ENCODE measurements at places on chromosomes 7 and 10. TPM values are rescaled to one million over a fixed set of nuclear protein-coding genes. Genes with fewer than 3 reads are reported as not detected.

- DNase-seq, result no peak
These were observed 91.4 kb downstream of the ZFAND4 start for GRCh38 chr10:45581216-45581549.

GRCh38 chr7:143408252-143408685, 387 bp downstream of the EPHA1 start:
- no peak for DNase-seq

DNA sequence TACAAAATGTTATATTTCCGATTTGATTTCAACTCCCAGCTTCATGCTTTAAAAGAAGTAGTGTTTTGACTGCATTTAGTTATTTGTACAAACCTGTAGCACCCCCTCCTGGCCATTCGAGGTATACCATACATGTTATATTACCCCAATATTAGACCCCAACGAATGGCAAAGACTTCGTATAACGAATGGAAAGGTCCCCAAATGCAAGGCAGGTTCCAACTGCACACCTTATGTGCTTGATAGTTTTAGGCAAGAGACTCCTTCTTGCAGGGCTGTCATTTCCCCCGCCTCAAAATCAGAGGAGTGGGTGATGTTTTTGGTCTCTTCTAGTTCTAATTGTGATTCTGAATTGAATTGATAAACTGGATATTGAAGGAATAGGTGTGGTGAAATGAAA, 101.1 kb upstream of the TARP start:
- DNase-seq, result no peak

GRCh38 chr7:102326157-102326889, 29.9 kb downstream of the SPDYE6 start:
- no peak for DNase-seq

DNA sequence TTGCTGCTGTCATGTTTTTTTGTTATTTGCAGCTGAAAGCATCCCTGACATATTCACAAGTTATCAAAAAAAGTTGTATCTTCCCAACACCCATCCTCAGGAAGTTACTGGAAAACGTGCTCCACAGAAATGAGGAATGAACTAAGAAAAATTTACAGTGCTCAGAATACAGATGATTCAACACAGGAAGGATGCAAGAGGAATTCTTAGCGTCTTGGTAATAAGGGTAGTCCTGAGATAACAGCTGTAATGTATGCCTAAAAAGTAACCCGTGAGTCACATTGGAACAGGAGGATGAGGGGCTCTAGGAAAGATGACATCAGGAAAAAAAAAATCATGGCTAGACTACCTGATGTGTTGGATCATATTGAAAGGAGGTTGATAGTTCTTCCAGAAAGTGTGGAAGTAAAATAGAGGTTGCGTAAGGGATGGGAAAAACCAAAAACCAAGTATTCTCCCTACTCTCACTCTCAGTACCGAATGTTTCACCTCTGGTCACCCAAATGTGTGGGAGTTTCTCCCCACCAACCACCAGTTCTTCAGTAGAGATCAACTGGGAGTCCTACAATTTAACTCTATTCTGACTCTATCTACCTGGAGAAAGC, 3.9 kb downstream of the ADAM12 start:
- no peak for DNase-seq

- no peak for DNase-seq
These were observed 1.1 kb downstream of the BAZ1B start for GRCh38 chr7:73520673-73521635.

HMX2 gene
- total RNA-seq, result not detected

STEAP1B gene
- total RNA-seq, result 3.5 TPM

TMEM236 gene
- total RNA-seq, result 1.2 TPM

LIPK gene
- total RNA-seq, result not detected

AGBL3 gene
- 0.29 TPM for total RNA-seq
